Caudate nucleus (tissue), 63 donors: ENCODE measurements at places on chromosomes 6 and 20.

DNA sequence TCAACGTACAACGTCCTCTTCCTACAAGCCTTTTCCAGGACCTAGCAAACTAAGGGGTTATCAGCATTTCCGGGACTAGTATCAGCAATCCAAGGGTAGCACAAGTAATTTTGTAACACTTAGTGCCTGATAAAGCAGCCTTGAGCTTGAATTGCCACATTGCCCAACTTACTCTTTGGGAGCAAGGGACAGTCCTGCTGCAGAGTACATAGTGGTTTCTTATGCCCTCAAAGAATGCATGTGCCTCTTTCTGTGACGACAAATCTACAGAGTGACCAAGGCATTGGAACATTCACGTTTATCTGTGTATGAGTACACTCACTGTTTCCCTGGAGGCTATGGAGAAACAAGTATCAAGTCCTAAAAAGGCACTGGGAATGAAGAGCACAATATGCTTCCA is 3.2 kb upstream of the ID4 start:
- no peak for DNase-seq

DNA sequence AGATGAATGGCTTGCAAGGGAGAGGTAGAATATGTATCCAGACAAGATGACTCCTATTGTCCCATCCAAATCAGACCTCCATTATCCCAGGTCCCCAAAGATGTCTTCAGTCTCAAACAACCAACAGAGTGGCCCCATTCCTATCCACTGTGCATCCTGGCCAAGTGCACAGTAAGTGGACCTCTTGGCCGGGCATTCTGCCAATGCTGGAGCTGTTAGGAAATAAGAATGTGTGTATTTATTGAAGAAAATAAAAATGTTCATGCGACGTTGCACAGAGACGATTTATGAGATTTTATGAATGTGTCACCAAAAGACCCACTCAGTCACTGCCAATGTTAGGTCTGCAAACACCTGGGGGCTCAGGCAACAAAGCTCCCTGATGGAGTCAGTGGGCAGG is 196.0 kb downstream of the MAFB start:
- DNase-seq: no peak

- no peak for DNase-seq
These were observed 17.1 kb upstream of the CALHM6 start for GRCh38 chr6:116444092-116444491.

DNA sequence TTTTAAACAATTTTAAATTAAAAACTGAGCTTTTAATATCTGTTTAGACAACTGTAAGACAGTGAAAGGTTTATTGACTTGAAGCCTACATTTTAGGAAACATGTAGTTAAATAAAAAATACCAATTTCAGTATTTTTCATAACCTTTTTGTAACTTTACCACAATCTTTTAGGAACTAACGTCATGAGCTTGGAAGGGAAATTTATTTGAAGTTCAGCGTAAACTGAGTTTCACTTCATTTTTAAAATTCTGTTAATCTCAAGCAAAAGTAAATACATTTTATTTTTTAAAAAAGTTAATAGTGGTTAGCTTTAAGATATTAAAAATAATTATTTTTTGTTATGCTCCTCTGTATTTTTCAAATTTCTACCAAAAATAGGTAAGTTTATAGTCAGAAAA is 5.5 kb downstream of the CST7 start:
- no peak for DNase-seq

DNA sequence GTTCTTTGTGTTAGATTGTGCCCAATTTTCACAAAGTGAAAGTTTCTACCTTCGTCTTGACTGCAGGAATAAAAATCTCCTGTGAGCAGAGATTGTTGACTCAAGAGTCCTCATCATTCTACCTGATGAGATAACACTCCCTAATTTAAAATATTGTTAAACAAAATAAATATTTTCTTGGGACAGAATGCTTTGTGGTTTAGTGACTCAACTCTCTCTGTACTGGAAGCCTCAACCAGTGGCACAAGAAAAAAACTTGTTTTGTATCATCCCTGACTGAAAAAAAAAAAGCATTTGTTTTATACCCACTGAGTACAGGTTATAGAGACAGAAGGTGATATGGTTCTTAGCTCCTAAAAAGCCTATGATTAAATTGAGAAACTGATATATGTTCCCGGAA is 78.9 kb downstream of the CRYBG1 start:
- no peak for DNase-seq
